ENCODE measurements at places on chromosomes 4 and X. TPM values are rescaled to one million over a fixed set of nuclear protein-coding genes. Genes with fewer than 3 reads are reported as not detected.

GRCh38 chr4:11704186-11704830 is 275.6 kb upstream of the HS3ST1 start:
- no peaks in the 10 kb centered on the region for H3K36me3 ChIP-seq
- no peak overlapping the region for H3K4me3 ChIP-seq
- no peak overlapping the region for H3K27ac ChIP-seq
- H3K27me3 ChIP-seq, result no peaks in the 10 kb centered on the region
- H3K4me1 ChIP-seq, result no peaks in the 10 kb centered on the region
- no peak for DNase-seq

- H3K4me1 ChIP-seq, result no peaks in the 10 kb centered on the region
- no peaks in the 10 kb centered on the region for H3K27me3 ChIP-seq
- DNase-seq, result no peak
- no peak overlapping the region for H3K27ac ChIP-seq
- no peak overlapping the region for H3K4me3 ChIP-seq
- H3K36me3 ChIP-seq, result no peaks in the 10 kb centered on the region
These were observed 188.5 kb upstream of the ANXA3 start for GRCh38 chr4:78363031-78363570.

GRCh38 chr4:8359193-8359592 is 81.3 kb downstream of the ACOX3 start:
- no peaks in the 10 kb centered on the region for H3K4me1 ChIP-seq
- H3K36me3 ChIP-seq, result no peaks in the 10 kb centered on the region
- no peak for DNase-seq
- H3K4me3 ChIP-seq, result no peak overlapping the region
- H3K27ac ChIP-seq, result no peak overlapping the region

The ADH1B gene
- not detected for polyA plus RNA-seq

GRCh38 chr4:19375136-19375804 is 876.4 kb upstream of the SLIT2 start:
- H3K36me3 ChIP-seq, result no peaks in the 10 kb centered on the region
- H3K27me3 ChIP-seq, result no peaks in the 10 kb centered on the region
- no peaks in the 10 kb centered on the region for H3K4me1 ChIP-seq
- H3K4me3 ChIP-seq, result no peak overlapping the region
- H3K27ac ChIP-seq, result no peak overlapping the region

The CENPVL1 gene
- not detected for polyA plus RNA-seq

- H3K27me3 ChIP-seq, result no peaks in the 10 kb centered on the region
- no peak overlapping the region for H3K27ac ChIP-seq
- no peak overlapping the region for H3K4me3 ChIP-seq
These were observed 11.2 kb upstream of the CCNG2 start for GRCh38 chr4:77145842-77146185.

All from naive thymus-derived CD4-positive, alpha-beta T cell (primary cell).